Right lobe of liver (tissue), 6 donors: ENCODE measurements at places on chromosomes 1 and 21. TPM values are rescaled to one million over a fixed set of nuclear protein-coding genes. Genes with fewer than 3 reads are reported as not detected.

DNA sequence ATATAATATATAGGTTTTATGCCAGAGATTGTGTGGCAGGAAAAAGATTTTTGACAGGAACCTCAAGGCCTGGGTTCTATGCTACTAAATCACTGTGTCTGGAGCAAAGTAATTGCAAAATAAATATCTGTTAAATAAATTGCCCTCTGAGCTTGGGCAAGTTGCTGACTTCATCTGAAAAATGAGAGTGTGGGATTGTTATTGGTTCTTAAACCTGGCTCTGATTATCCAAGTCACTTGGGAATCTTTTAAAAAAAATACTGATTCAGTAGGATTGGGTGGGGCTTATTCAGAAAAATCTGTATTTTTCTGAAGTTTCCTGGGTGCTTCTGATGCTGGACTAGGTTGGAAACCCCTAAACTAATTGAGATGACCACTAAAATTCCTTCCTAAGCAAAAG, 174.1 kb upstream of the SGIP1 start:
- DNase-seq, result no peak

GRCh38 chr1:154598871-154599635, 8.9 kb downstream of the ADAR start:
- no peak for DNase-seq

- DNase-seq, result no peak
These were observed 3.4 kb downstream of the TRIM45 start for GRCh38 chr1:117118137-117118536.

DNA sequence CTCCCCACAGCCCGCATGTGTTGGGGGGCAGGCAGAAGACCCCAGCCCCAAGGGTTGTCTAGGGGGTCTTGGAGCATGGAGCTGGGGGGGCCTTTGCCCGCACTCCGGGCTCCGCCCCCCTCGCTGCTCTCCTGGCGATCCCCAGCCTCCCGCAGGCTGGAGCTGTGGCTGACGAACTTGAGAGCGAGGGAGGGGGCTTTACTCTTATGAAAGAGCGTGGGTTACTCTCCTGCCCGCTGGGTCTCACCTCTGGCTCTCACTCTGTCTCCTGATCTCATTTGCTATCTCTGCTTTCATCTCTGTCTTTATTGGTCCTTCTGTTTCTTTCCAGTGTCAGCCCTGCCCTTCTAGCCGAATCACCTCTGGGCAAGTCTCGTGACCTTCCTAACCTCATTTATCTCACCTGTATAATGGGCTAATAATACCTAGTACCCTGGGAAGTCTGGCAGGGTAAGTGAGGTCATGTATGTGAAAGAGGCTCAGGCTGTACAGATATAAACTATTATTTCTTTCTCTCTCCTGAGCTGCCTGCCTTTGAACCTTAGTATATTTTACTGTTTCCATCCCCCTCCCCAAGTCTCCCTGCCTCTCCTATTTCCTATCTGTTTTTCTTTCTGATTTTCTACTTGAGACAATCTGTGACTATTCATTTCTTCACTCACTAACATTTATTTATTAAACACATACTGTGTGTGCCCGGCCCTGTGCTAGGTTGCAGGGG, 731 bp downstream of the EFNA4 start:
- DNase-seq, result no peak

DNA sequence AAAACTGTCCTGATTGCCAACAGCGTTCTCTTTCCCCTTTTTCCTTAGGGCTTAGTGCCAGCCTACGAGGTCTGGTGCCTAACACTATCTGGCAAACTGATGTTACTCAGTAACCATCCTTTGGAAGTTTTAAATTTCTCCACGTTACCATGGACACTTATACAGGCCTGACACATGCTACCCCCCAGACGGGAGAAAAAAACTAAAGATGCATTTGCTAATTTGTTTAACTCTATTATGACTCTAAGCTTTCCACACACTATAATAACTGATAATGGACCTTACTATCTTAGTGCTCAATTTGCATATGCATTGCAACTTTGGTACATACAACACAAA, 36.8 kb downstream of the CLCA1 start:
- no peak for DNase-seq

- DNase-seq, result no peak
These were observed 45.7 kb downstream of the PEX14 start for GRCh38 chr1:10520497-10520896.

GRCh38 chr1:169161496-169162194, 55.2 kb downstream of the ATP1B1 start:
- DNase-seq, result no peak

DNA sequence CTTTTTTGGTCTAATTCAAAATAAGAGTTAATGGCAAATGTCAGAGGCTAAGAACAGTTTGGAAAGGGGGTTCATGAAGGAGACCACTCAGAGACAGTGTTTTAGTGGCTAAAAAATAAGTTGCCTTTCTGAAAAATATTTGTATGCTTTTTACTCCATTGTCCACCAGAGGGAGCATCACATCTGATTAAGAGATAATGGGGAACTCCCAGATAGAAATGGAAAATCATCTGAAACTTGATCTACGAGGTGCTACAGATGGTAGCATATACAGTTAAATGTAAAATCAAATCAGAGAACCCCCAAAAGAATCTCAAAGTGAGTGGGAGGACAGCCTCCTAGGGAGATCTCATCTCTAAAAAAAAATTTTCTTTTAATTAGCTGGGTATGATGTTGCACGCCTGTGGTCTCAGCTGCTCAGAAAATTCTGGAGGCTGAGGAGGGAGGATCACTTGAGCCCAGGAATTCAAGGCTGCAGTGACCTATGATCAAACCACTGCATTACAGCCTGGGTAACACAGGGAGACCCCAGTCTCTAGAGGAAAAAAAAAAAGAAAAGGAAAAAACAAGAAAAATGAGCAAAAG, 9.7 kb downstream of the SMYD3 start:
- DNase-seq, result no peak

GRCh38 chr21:43598416-43599120, 60.7 kb downstream of the HSF2BP start:
- no peak for DNase-seq

GRCh38 chr1:94707321-94708298, 112.5 kb upstream of the SLC44A3 start:
- no peak for DNase-seq

DNA sequence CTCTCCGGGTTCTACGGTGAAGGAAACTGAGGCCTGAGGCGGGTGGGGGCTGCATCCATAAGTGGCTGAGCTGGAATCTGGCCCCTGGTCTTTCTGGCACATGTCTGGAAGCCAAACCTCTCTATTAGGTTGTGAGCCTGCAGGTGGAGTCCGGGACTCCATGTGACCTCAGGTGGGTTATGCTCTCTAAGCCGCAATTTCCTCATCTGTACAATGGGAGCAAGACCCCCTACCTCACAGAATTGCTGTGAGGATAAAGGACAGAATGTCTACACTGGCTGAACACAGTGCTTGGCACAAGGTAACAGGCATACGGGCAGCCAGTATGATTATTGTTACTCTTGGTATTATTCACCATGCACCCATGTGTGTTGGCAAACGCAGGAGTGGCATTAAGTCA, 6.7 kb downstream of the EPHA2 start:
- no peak for DNase-seq

- DNase-seq, result peak; percentile 75
These were observed 54.7 kb upstream of the ABCG1 start for GRCh38 chr21:42164064-42164789.

- DNase-seq, result no peak
These were observed 168.6 kb downstream of the TRIM33 start for GRCh38 chr1:114342376-114342775.

DNA sequence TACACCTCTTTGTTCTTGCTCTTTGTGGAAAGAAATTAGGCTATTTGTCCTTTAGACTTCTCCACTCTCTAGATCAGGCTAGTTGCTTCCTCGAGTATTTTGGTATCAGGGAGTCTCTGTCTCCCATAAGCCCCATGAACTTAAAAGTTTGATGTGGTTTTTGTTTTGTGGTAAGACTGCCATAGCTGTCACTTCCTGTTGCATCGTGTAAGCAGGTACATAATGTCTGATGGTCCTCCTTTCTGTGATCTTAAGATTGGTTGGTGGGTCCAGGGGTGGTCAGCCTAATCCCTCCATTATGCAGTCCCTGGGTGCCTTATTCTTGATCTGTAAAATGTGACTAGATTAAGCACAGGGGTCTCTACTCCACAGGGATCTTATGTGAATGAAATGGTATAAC, 23.1 kb downstream of the CD53 start:
- DNase-seq, result no peak

- DNase-seq, result no peak
These were observed 457.2 kb downstream of the AJAP1 start for GRCh38 chr1:5111581-5111980.

- no peak for DNase-seq
These were observed 19.6 kb downstream of the CAPN8 start for GRCh38 chr1:223645903-223646302.

DNA sequence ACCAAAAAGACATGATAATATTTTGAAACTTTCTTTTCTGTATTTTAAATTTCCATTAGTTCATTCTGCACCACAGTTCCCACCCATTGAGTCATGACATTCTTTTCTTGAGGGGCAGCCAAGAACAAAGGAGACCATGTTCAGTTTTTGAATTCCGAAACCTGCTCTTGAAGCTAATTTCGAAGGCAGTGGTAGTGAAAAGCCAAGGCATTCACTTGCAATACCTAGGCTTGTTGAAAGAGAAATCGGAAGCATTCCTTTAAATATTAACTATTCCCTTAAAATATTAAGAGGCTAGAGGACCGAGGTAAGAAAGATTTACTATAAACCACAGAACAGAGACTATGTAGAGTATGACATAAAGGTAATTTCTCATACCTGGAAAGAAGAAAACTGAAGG, 256.3 kb downstream of the ADGRL2 start:
- DNase-seq, result no peak

DNA sequence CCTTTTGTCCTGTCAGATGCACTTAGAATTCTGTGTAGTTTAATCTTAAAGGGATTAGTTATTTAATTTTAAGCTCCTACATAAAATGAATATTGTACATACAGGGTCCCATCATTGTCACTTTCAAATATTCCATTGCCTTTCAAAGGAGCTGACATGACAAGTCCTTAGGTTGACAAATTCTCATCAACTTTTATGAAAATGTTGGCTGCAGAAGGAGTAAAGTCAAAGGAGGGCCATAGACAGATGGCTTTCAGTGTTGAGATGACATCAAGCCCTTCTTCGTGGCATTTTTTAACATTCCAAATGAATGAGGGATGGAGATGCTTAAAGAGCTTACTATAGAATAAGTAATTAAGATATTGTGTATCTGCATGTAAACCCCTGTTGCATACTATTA, 15.4 kb downstream of the NFIA start:
- no peak for DNase-seq

GRCh38 chr21:31514598-31514997, 144.9 kb upstream of the SOD1 start:
- DNase-seq, result no peak

GRCh38 chr1:226082959-226083301, 20.4 kb downstream of the H3-3A start:
- DNase-seq, result peak; percentile 64

DNA sequence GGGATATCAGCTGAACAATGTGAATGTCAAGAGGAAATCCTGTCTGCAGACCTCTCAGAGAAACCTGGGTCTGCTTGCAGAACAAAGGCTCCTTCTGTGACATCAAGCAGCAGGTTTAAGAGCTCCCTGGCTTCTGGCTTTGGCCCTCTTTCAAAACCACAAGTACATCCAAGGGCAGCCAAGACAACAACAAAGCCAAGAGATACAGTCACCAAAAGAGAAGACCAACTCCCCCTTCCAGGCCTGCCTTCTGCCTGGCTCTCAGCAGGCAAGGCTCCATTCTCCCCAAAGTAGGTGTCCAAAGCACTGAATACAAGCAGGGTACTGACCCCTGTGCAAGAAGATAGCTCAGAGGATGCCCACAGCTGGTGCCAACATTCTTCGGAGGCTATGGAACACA, 11.5 kb downstream of the BCAR3 start:
- DNase-seq, result no peak

Gene CD1B
- not detected for total RNA-seq

Gene CFHR3
- 105 TPM for total RNA-seq

Gene TOE1
- 7.6 TPM for total RNA-seq

Gene SWT1
- 2.2 TPM for total RNA-seq

Gene ZNF678
- 2.4 TPM for total RNA-seq

Gene OR2M5
- not detected for total RNA-seq

Gene CASQ1
- total RNA-seq, result not detected

Gene CFAP126
- not detected for total RNA-seq

Gene EXO1
- total RNA-seq, result 1.5 TPM

Gene F13B
- 44.7 TPM for total RNA-seq

Gene NBPF1
- 30.7 TPM for total RNA-seq

Gene NEGR1
- 0.14 TPM for total RNA-seq
